ENCODE measurements at places on chromosomes 6 and 20.

DNA sequence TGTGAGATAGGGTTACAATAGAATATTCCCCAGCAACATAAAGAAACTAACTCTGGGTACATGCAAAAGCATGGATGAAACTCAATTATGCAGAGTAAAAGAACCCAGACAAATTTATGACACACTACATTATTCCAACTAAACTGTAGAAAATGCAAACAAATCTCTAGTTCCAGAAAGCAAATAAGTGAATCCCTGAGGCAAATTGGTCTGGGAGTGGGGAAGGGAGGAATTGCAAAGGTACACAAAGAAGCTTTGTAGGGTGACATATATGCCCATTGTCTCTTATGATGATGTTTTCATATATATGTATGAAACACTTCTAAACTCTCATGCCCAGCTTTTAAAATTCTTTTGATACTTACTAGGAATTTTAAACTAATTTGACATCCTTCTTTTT is 266.0 kb downstream of the CDKAL1 start:
- no peak for DNase-seq

GRCh38 chr20:57980506-57980905 is 247.9 kb downstream of the ANKRD60 start:
- no peak for DNase-seq

DNA sequence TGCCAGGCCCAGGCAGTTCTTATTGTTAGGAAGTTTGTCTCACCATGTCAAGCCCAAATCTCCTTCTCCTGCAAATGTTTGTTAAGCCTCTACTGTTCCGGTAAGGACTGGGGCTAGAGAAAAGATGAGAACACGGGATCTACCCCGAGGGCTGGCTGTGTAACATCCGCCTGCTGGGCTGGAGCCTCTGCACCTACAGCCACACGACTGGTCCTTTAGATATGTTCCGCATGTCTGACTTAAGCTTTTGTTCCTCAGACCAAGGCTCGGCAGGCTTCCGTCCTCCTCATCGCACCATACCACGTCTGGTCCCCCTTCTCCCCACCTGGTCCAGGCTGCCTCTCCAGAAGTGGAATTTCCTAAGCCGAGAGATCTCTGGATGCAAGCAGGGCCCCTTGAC is 2.6 kb downstream of the GHRH start:
- DNase-seq: no peak

DNA sequence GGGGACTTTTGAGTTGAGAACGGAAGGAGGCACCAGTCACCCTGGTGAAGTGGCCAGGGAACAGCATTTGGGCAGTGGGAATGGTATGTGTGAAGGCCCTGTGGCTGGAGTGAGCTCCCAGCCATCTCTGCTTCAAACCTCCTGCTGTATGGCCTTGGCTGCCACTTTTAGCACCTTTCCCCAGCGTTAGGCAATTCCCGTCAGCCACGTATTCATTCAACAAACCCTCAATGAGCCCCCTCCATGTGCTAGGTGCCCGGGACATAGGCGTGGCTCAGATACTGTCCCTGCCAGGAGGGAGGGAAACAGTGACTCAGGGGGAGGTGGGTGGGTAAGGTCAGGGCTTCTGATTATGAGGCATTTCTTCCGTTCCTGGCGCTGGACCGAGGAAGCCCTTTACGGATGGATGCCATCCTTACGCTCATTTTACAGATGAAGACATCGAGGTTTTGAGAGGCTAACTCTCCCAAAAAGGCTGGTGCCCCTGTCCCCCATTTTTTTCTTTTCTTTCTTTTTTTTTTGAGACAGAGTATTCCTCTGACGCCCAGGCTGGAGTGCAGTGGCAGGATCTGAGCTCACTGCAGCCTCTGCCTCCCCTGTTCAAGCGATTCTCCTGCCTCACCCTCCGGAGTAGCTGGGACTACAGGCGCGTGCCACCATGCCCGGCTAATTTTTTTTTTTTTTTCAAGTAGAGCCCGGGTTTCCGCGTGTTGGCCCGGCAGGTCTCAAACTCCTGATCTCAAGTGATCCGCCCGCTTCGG is 37.5 kb downstream of the SRC start:
- DNase-seq: peak; percentile 24

- DNase-seq: no peak
These were observed 19.1 kb upstream of the TMEM217 start for GRCh38 chr6:37277001-37277409.

DNA sequence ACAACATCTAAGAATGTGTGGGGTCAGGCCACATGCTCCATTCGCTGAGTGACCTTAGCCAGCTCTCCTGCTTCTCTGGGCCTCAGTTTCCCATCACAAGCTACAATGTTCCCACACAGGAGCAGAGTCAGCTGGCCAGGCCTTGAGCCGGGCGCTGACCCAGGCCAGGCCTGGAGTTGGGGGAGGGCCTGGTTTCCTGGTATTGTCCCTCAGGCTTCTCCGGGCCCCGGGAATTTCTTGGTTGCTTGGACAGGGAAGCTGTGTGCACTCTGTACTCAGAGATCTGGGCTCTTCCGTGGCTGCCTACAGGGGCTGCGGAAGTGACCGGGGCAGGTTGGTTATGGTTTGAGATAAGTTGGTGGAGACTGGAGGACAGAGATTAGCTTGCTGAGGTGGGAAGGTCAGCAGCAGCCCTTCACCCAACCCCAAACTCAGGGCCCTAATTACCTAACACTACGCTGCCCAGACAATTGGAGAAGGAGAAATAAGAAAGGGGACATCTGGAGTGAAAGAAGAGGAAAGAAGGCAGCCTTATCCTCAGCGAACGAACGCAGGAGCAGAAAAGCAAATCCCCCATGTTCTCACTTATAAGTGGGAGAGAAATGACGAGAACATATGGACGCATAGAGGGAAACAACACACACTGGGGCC is 6.2 kb downstream of the TGM2 start:
- no peak for DNase-seq

GRCh38 chr6:56916849-56917551 is 37.9 kb upstream of the BEND6 start:
- DNase-seq: no peak

- no peak for DNase-seq
These were observed 1.2 kb downstream of the MYH7B start for GRCh38 chr20:34956751-34957472.

GRCh38 chr20:40317156-40317790 is 371.8 kb downstream of the MAFB start:
- peak; percentile 61 for DNase-seq

GRCh38 chr20:62678553-62678952 is 30.1 kb upstream of the NTSR1 start:
- no peak for DNase-seq

DNA sequence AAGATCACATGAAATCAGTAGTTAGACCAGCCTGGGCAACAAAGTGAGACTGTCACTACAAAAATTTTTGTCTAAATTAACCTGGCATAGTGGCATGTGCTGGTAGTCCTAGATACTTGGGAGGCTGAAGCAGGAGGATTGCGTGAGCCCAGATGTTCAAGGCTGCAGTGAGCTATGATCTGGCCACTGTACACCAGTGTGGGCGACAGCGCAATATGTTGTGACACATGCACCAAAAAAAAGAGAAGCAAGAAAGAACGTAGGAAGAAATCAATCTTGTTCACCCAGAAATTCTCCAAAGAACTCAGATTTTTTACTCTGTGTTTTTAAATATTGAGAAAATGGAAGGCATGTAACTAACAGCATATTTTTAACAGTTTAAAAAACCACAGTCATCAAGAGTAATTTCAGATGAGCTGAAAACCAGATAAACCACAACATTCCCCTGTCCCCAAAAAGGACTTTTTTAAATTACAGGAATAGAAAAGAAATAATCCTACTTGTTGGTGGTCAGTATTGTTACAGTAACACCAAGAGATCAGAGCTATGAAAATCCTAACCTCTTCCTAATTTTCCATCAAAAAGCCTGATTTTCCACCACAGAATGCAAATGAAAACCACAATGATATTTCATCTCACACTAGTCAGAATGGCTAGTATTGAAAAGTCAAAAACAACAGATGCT is 240.2 kb downstream of the KHDC1L start:
- no peak for DNase-seq

DNA sequence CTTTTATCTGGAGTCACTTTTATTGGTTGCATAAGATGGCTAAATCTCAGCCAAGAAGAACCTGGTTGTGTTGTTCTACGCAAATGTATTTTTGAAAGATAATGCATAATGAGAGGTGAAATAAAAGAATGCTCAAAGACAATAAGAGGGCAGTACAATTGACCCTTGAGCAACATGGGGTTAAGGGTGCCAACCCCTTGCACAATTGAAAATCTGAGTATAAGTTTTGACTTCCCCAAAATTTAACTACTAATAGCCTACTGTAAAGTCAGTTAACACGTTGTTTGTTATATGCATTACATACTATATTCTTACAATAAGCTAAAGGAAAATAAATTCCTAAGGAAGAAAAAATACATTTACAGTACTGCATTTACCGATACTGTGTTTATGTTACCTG is 5.9 kb downstream of the RNF146 start:
- DNase-seq: no peak

- no peak for DNase-seq
These were observed 825 bp downstream of the RIMS1 start for GRCh38 chr6:71887006-71887743.

DNA sequence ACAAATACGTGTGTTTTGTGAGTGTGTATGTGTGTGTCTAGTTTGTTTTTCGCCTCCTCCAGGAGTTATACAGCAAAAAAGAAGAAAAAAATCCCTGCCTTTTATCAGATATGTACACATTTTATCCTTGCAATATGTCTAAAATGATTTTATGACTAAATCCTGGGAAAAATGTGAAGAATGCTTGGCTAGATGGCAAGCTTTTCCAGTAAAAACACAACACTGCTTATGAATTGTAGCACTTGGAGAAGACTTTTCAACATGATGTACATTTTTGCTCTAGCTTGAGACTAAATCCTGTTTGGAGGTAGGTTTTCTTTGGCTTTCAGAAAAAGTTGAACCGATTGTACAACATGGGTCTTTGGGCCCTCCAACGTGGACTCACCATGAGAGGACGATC is 160.2 kb downstream of the GMPR start:
- DNase-seq: no peak

- DNase-seq: no peak
These were observed 55.5 kb upstream of the SGK1 start for GRCh38 chr6:134373282-134373922.

- DNase-seq: no peak
These were observed 1.1 kb upstream of the NECAB3 start for GRCh38 chr20:33675136-33675959.

- DNase-seq: no peak
These were observed 4.3 kb upstream of the ADGB start for GRCh38 chr6:146594495-146594894.

- DNase-seq: peak; percentile 5
These were observed 193.1 kb upstream of the ARG1 start for GRCh38 chr6:131379948-131380347.

DNA sequence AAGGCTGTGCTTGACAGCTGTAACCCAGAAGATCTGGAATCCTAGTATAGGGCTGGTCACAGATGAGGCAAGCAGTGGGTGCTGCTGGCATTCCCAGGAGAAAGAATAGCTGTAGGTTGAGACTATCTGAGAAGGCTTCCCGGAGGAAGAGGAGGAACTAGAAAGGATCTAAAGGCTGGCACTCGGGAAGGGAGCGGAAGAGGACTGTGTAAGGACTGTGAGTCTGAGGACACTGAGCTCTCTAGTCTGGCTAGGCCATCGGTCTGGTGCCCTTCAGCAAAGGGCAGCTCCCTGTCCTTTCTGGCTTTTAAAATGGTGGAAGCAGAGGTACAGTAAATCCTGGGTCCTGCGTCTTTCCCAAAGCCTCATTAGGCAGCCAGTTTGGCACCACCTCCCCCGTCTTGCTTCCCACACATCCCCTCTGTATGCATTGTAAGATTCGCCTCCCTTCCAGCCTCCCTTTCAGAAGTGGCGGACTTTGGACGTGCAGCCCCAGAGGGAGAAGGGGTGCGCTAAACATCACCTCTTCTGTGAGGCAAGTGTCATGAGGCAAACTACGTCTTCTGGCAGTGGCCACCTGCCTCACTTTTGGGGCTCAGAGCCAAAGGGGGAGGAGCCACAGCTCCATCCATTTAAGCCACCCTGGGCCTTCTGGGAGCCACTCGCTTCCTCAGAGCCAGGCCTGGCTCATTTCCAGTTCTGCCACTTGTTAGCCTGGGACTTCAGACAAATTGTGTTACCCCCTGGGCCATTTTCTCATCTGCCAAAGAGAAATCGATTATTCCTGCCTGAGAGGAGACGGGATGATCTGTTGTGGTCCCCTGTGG is 8.6 kb downstream of the SNPH start:
- no peak for DNase-seq

- no peak for DNase-seq
These were observed 19.0 kb upstream of the SERINC3 start for GRCh38 chr20:44540834-44541233.

DNA sequence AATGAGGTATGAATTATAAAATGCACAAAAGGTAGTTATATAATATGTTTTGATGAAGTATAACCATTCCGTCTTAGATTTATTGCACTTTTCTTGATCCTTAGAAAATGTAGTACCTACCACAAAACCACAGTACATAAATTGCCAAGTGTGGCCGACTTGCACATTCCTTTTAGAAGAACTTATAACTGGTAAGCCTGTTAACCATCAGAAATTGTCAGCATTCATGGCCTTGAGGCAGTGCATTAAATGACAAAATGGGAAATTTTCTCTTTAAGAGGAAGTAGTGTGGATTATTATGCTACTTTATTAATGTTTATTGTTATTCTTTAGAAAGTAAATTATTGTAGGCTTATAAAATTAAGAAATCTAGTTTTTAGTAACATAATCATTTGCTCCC is 29.6 kb downstream of the TAB2 start:
- no peak for DNase-seq

DNA sequence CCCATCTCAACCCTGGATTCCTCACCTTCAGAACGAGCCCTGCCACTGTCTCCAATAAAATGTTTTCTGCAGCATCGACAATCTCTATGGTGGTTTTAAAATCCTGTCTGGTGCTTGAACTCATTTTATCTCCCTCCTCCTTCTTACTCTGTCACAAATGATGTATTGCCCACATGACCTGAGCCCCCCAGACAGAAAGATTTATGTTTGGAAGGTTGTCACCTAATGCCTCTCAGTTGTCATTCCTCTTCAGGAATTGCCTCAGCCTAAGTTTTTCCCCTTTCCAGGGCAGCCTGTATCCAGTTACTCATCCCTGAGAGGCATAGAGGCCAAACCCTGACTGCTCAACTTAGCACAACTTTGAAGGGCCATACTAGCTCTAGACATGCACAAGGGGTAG is 9.2 kb downstream of the GPX5 start:
- no peak for DNase-seq

DNA sequence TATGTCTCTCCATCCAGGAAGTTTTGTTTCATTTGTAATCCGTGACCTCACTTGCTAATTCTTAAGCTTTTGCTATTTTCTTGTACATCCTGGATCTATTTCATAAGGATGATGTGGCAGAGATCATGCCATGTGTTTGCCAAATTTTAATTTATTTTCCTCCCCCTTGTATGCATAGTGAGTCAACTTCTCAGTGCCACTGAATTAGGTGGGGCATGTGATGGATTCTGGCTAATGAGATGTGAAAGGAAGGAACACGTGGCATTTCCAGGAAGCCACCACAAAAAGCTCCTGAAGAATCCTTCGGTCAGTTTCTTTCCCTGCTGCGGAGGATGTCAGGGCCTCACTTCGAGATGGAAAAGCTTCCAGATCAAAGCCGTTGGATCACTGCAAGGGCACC is 86.2 kb upstream of the PRL start:
- DNase-seq: no peak

- DNase-seq: peak; percentile 43
These were observed 70.2 kb upstream of the BEND3 start for GRCh38 chr6:107185391-107185970.

- DNase-seq: peak; percentile 65
These were observed 10.6 kb downstream of the TAAR1 start for GRCh38 chr6:132648356-132648755.

Measured in PC-9 (cell line).